ENCODE measurements at places on chromosomes 3 and 15.

DNA sequence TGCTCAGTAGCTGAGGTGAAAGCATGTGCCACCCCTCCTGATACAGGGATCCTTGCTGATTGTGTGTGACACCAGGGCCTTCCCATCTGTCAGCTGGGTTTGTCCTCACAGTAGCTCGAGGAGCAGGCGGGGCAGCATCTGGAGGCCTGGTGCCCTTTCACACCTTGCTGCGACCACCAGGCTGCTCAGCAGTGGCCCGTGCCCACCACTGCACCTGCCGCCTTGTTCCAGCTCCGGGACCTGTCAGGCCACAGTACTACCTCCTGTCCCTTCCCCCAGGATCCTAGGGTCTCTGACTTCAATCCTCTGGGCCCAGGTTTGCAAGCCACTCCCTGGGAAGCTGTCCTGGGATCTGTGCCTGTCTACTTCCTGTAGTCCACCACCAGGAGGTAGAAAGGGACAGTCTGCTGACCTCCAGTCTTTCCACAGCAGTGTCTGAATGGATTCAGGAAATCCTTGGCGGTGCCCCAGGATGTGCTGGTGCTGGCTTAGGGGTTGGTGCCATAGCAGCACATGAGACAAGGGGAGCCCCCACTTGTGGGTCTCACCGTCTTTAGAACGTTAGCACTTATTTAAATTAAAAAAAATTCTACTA lies 27.5 kb downstream of the APBA2 start:
- DNase-seq: no peak

DNA sequence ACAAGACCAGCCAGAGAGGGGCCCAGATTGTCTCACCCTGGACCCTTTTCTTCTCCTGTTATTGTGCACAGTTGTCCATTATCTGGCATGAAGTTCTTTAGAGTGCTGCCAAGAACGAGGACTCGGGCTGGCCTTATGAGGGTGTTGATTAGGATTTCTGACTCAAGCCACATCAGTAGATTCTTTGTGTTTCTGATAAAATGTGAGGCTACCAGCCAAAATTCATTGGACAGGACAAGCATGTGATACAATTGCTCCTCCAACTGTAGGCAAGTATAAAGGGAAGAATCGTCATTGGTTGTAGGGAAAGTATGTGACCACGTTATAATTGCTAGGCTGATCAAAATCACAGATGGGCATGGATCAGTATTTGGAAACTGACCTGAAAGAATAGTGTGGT lies 99.2 kb upstream of the TMC3 start:
- DNase-seq: no peak

- no peak for DNase-seq
These were observed 1.8 kb upstream of the LAMB2 start for GRCh38 chr3:49134471-49135265.

GRCh38 chr3:108415661-108416060 lies 94.7 kb downstream of the MYH15 start:
- DNase-seq: no peak

Data from CD4-positive, alpha-beta T cell (primary cell).